Right kidney (tissue), 9 donors: ENCODE measurements at places on chromosomes 16 and 17.

GRCh38 chr16:88566158-88566557 is 4.0 kb upstream of the ZC3H18 start:
- DNase-seq = no peak

DNA sequence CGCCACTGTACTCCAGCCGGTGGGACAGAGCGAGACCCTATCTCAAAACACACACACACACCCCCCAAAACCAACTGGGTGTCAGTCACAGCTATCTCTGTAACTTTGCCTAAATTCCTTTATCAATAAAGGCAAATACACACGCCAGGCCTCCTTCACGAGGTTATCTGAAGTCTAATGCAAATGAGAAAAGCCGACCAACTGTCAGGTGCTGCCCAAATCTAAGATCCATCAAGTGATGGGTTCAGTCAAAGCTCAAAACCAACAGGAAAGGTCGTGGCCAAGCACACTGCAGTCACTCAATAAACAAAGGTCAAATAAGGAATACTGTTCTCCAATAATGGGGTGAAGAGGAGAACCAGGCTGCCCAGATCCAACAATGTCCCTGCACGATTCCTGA is 1.1 kb downstream of the ANKFY1 start:
- DNase-seq = no peak

GRCh38 chr17:81537343-81537855 is 9.2 kb downstream of the FSCN2 start:
- peak; percentile 72 for DNase-seq

- no peak for DNase-seq
These were observed 1.0 kb upstream of the RHOT1 start for GRCh38 chr17:32141258-32141657.

GRCh38 chr16:53131363-53132071 is 76.7 kb downstream of the CHD9 start:
- peak; percentile 79 for DNase-seq

DNA sequence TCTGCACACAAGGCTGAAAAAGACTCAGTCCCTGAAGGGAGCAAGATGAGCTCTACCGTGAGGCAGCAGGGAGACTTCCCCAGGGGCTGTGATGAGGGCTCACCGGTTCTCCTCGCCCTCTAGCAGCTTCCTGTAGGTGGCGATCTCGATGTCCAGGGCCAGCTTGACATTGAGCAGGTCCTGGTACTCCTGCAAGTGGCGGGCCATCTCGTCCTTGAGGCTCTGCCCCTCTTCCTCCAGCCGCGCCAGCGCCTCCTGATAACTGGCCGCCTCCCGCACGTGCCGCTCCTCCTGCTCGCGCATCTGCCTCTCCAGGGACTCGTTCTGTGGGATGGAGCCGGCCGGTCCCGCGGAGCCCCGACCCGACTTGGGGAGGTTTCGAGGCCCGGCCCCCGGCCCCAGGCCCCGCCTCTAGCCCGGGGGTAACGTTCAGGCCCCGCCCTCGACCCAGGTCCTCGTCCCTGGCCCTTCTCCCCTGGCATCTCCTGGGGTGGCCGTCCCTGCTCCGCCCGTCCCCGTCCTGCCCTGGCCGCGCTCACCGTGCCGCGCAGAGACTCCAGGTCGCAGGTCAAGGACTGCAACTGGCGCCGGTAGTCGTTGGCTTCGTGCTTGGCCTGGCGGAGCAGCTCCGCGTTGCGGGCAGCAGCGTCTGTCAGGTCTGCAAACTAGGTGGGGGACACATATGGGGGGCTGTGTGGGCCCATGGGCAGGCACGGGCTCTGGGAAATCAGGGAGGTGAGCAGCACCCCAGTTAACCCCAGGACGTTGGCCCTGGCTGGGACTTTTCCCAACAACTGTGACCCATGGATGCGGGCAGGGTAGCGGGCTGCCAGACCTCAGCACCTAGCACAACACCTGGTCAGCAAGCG is 3.9 kb downstream of the GFAP start:
- DNase-seq = peak; percentile 41

DNA sequence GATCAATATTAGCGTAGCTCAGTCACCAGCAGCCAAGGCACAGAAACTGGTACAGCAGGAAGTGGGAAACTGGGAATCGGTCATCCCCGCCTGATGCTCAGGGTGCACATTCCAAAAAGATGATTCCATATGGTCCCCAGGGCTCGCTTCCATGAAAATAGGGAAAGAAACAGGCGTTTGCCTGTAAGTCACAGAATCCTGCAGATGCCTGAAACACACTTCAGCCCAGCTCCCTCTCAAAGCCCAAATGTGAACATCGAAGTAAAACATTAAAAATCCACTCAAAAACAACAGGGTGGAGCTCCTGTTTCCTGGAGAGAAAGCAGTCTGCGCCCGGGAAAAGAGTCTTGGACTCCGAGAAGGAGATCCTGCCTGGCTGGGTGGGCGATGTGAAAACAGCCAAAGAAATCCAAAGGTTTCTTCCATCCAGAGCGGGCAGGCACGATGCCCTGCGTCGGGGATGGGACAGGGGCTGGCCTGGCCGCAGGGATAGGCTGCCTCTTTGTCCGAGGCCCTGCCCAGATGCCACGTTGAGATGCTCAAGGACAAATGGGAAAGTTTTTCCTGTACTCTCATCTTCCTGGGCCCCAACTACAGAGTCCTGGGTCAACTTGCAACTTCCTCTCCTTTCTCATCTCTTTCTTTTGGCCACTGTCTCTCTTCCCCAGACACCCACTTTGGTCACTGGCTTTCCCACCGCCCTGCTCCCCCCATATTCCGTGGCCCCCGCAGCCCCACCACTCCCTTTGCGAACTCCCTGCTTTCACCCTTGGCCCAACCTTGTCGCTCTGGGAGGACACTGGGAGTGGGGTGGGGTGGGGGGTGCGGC is 743 bp downstream of the WIPI1 start:
- DNase-seq = peak; percentile 65

DNA sequence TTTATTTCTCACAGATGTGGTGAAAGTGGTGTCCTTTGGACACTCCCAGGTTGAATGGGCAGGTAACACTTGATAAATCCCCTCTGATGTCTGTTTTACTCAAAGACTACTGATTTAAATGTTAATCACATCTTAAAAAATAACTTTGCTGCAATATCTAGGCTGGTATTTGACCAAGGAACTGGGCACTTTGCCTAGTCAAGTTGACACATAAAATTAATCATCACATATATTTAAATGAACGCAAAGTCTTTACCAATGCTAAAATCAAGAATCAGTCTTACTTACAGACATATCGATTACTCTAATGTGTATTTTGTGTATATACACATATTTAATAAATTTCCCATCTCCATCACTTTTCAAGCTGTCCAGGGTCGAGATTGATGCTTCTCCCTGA is 7.0 kb downstream of the MT2A start:
- DNase-seq = no peak

GRCh38 chr16:52953215-52953614 is 99.5 kb downstream of the CHD9NB start:
- DNase-seq = no peak

DNA sequence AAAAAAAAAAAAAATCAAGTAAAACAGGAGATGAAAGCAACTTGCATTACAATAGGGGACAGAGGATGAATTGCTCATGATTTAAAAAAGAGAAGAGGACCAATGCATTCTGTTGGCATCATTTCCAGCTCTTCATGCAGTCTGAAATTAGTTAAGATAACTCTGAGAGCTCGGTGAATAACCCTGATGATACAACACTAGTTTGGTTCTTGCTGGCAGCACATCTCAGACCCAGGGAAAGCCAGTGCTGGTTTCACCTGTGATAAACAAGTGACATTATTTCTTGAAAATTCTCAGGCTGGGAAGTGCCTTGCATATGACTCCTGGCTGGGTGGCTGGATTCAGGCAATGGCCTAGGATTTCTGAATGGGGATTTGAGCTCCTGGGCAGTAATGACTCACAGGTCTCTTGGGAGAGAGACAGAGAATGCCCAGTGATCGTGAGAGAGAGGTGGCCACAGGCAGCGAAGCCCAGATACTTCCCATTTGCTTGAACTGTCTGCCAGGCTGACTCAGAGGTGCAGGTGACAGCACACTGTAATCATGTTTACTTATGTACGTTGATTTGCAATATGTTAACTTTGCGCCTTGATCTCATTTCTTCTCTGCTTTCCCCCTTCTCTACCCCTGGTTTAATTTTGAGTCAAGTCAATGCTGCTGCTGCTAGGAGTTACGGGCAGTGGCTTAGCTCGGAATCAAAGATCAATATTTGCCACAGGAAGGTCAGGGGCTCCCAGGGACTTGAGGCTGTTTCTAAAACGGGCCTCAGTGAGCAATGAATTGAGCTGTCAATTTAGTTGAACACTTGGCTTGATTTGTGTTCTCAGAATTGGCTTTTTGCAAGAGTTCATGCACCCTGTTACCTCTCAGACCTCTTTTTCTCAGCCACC is 27.1 kb downstream of the ARSG start:
- DNase-seq = no peak

DNA sequence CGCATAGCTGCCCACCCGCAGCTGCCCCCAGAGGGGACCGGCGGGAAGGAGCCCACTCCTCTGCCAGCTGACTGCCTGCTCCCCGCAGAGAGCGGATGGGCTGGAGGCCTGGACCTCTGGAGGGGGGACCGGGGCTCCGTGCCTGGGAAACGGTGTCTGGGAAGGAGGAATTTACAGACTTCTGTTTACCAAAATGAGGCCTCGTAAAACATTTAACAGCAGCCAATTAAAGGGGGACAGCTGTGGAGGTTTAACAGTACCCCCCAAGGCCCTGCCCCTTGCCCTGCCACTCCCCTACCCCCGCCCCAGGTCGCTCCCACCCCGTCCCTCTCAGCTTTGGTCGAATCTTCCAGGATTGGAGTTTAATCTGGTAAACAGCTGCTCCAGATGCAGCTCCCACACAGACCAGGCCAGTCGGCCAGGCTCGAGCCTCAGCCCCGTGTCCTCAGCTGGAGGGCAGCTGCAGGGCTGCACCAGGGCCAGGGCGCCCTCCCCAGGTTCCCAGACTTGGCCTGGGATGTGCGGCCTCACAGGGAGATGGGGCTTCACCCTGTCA is 41.1 kb downstream of the BAHCC1 start:
- no peak for DNase-seq

DNA sequence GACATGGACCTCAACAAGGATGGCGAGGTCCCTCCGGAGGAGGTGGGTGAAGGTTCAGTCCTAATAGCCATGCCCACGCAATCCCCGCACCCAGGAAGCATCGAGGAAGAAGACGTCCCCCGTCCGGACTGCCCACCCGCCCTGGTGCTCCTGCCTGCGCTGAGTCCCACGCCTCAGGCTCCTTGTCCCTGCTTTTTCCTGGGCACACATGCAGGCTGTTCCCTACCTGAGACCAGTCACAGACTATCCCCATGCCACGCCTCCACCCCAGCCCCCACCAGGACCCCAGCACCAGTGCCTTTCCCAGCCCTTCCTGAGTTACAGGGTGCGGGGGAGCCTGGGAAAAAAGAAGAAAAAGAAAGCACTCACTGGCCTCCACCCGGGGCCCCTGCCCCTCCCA is 9.0 kb downstream of the FKBP10 start:
- no peak for DNase-seq

GRCh38 chr17:321386-321941 is 31.1 kb downstream of the RPH3AL start:
- no peak for DNase-seq

DNA sequence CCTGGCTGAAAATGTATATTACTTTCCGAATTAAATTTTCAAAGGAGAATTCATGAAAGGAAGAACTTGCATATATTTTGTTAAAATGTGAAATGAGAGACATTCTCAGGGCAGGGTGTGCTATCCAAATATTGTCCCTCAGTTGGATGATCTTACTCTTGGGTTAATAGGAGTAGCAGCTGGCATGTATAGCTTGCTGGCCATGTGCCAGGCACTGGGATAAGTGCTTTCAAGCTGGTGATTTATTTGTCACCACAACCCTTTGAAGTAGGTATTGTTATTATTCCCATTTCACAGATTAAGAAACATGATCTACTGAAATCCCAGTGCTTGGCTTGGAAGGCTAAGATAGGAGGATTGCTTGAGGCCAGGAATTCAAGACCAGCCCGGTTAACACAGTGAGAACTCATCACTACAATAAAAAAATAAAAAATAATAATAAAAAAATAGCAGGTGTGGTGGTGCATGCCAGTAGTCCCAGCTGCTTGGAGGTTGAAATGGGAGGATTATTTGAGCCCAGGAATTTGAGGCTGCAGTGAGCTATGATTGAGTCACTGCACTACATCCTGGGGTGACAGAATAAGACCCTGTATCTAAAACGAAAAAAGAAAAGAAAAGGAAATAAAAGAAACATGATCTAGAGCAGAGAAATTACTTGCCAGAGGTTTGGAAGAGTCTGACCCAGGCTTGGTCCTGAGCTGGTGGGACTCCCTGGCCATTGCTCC is 11.6 kb upstream of the MPHOSPH6 start:
- DNase-seq = no peak

- DNase-seq = no peak
These were observed 225.3 kb downstream of the KATNIP start for GRCh38 chr16:27775254-27775653.
